ENCODE measurements at places on chromosomes 2 and 18.

DNA sequence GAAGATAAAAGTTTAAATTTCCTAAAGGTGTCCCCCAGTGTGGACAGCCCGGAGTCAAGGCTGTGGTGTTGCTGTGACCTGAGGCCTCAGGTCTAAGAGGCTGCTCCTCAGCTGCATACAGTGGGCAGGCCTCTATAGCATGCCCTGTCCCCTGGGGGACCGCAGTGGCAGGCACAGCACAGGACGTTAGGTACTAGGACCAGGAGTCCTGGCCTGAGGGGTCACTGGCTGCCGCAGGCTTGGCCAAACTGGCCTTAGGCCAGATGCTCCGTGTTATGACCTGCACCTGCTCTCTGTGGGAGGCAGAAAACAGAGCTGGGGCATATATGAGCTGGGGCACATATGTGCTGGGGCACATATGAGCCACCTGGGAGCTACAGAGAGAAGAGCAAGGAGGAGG is 21.2 kb upstream of the MAL start:
- no peak for DNase-seq

DNA sequence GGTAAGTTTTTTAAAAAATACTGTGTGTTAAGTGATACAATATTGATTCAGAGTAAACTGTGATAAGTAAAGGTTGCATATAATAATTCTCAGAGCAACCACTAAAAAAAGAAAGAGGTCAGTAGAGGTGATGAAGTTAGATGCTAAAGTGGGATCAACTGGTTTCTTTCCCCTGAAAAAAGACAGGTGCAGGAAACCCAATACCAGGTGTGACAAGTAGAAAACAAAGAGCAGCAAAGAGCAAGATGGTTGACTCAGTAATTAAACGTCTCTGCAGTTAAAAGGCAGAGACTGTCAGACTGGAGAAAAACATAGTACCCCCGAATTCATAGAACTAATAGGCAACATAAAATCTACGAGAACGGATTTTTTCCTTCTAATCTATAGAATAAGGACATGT is 128.3 kb downstream of the ATP9B start:
- no peak for DNase-seq

DNA sequence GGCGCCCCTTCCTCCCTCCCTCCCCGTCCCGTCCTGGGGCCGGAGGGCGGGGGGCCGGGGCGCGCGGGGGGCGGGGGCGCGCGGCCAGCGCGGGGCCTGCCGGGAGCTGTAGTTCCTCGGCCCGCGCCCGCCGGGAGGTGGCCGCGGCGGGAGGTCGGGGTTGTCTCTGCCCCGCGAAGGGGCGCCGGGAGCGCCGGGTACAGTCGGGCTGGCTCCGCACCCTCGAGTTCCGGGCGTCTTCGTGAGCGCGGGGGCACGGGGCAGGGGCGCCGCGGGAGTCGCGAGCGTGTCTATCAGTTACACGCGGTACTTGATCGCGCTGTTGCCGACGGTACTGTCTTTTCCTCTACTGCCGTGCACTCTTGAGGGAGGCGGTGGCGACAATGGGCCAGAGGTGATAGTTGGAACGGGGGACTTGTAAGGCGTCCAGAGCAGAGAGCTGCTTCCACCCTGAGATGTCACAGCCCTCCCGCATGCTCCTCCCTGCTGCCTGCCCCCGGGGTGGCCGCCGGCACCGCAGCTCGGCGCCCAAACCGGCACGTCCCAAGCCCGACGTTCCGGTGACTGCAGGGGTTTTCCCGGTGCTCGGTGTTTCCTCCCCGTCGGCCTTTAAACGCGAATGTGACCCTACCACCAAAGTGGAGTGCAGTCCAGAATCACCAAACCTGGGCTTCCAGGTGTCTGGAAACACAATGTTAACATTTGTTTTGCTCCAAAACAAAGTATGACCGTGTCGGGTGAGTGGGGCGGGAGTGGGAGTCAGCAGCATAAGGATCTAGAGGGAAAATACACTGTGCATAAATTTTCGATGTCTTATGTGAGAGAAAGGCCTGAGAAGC is at the start of gene PRKD3:
Gene PRKD3, minus strand, starts transcription at position 48 of the 839 bp plus-strand sequence. CDS start 8,309 bp downstream, outside the sequence.
- peak; percentile 65 for DNase-seq

DNA sequence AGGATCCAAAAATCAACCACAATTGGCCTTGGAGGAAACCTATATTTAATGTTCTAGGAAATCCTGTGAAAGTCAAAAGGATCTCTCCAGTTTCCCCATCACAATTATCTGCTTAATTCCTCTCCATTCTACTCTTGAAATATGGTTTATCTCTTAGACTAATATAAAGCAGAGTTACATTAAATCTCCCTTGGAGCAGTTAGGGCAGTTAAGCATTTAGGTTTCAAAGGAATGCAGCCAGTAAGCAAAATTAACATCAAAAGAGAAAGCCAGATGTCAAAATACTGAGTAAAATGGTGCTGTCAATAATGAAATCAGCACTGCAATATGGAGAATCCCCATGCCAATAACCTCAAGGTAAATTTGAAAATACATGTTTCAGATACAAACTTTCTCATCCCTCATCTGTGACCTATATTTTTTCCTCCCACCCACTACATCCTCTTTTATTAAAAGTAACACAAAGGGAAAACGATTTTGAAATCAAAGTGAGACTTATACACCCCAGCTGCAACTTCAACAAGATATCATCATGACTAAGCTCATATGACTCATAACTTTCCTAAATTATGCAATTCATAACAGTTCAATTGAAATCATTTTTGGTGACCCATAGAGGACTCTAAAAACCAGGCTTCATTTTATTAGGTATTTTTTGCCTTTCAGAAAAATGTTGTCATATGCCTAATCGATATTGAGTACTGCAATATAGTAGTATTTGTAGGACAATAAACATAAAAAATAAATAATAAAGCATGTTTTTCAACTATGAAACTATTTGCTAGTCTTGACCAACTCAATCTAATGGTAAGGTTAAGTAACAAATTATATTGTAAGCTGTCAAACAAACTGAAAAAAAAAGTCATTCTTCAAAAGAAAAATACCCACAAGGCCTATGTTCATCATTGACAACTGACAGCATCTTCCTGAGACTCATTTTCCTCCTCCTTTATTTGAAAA is 3.1 kb downstream of the ADAM17 start:
- no peak for DNase-seq

DNA sequence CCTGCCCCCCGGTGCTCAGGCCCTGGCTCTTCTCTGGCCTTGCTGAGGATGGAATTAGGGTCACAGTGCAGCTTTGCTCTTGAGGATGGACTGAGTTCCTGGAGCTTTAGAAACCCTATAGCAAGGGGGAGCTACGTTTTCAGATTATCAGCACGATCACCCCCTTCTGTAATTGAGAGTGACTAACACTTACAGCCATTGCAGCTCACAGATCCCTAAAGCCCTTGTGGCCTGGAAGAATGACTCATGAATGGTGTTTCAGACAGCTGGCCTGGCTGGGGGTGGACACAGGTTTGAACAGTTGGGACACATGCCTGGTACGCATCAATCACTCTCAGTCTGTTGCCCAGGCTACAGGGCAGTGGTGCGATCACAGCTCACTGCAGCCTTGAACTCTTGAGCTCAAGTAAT is 79.7 kb upstream of the IGFBP5 start:
- no peak for DNase-seq

GRCh38 chr18:8196238-8196637 is 413.0 kb upstream of the RAB12 start:
- no peak for DNase-seq

DNA sequence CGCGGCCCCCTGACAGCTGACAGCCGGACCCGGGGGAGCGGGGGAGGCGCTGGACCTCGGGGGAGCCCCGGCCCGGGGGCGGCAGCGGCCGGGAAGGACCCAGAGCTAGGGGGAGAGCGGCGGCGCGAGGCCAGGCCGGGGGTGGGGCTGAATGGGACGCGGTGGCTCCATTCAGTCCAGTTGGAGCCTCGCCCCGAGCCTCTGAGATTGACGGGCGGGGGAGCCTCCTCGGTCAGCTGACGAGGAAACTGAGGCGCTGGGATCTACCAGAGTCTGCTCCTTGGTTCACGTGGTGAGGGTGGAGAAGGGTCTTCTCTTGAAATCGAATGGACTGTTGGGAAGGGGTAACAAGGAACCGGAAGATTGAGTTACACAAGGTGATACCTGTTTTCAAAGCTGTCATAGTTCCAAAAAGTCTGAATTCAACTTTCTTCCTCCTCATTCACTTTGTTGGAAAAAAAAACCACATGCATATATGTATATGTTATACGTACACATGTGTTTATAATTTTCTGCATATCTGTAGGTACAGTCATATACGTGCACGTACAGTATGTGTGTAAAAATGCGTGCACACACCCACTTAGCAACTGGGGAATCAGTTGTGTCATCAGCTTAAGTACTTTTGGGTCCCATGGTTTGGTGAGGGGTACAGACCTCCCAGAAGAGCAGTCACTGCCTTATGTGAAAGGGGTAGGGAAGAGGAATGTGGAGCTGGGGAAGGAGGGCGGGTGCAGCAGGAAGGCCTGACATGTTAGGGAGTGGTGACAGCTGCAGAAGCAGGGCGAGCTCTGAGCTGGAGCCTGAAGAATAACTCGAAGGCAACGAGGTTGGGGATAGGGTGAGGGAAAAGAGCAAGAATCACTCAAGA is 628 bp downstream of the PPP1R7 start:
- no peak for DNase-seq

- DNase-seq, result no peak
Observed at GRCh38 chr18:78496079-78496478, 483.5 kb upstream of the SALL3 start.

GRCh38 chr18:9329471-9329870 is 5.1 kb upstream of the TWSG1 start:
- DNase-seq, result no peak

- DNase-seq, result no peak
Observed at GRCh38 chr18:78722386-78722785, 257.2 kb upstream of the SALL3 start.

DNA sequence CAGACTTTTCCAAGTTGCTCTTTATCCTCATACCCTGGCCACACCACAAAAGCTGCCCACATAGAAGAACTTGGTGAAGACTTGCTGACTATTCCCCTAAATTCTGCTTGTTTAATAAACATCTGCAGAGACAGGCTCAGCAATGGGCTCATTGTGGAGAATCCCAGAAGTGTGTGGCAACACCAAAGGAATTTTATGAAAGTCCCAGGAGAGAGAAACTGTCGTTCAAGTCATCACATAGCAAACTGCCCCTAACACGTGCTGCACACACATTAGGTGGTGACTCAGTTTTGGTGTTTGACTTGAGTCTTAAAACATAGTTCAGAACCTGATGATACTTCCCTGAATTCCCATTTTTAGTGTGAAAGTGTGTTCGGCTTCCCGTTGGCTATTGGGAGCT is 38.6 kb downstream of the CYP1B1 start:
- DNase-seq, result no peak

DNA sequence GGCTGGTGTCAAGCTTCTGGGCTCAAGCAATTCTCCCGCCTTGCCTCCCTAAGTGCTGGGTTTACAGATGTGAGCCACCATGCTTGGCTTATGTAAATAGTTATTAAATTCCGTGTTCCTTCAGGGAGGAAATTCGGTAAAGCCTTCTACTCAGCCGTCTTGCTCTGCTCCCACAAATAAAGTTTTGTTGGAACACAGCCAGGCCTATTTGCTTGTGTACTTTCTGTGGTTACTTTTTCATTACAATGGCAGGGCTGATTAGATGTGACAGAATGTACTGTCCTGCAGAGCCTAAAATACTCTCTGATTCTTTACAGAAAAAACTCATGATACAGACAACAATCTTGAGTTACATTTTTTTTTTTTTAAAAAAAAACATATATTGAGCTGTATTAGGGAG is 68.8 kb upstream of the TACR1 start:
- DNase-seq, result no peak

GRCh38 chr2:138071720-138072719 is 107.7 kb downstream of the HNMT start:
- no peak for DNase-seq

GRCh38 chr18:36130039-36130831 is 536 bp downstream of the ELP2 start:
- DNase-seq, result no peak

DNA sequence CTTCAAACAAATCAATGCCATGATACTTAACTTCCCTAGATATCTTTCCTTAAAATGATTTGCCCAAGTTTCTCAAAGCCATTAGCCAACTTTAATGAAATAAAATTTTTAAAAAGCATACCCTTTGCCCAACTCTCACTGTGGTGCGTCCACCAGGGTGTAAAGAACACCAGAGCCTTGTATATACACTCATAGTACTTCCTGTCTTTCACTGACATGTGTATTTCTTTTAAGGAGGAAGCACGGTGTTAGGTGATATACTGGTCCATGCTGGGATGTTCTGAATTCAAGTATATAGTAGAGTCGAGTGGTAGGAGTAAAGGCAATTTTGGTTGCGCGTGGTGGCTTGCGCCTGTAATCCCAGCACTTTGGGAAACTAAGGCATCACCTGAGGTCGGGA is 22.7 kb downstream of the AAK1 start:
- DNase-seq, result no peak

DNA sequence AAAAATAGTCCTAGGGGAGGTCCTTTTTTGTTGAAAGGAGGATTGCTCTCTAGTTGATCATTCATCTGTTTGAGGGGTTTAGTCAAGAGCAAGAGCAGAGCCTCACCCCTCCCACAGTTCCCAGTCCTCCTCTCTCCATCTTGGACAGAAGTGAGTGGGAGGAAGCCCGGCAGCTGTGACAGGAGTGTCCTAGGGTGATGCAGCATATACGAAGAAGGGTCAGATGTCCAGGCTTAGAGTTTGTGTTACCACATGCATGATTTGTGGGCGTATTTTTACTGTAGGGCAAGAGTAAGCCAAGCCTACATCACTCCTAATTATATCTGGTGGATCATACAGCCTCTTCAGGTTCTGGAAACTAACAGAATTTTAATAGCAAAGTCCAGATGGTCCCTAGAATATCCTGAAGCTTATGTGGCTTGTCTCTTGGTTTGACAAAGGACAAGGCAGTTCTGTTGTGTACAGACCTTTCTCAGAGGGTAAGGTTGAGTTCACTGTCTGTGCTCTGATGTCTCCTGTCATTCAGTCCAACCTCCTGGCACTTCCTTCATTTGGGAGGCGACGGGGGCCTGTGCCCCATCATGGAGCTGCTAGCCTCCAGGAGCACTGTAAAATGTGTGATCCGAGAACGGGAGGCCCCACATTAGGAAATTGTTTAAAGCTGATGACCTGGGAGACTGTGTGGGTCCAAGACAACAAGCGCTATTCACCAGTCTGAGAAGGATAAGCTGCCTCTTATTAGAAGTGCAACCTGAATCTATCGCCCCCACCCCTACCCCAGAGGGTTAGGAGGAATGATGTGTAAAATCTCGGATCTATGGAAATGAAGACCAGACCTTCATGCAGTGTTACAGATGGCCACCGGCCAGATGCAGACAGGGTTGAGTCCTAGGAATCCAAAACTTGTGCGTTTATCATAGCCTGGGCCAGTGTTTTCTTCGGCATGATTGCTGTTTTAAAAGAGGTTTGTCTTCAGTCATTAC is 6.9 kb downstream of the CEP68 start:
- DNase-seq, result no peak
